Activated CD4-positive, alpha-beta memory T cell treated with anti-CD3 and anti-CD28 coated beads for 36 hours (primary cell): ENCODE measurements at places on chromosomes 2 and 18. TPM values are rescaled to one million over a fixed set of nuclear protein-coding genes. Genes with fewer than 3 reads are reported as not detected.

SKA1 gene
- 46.0 TPM for total RNA-seq

GRCh38 chr2:155904720-155905119 lies 427.8 kb downstream of the NR4A2 start:
- no peaks in the 10 kb centered on the region for H3K36me3 ChIP-seq
- H3K27me3 ChIP-seq = no peaks in the 10 kb centered on the region
- H3K4me1 ChIP-seq = no peaks in the 10 kb centered on the region
- DNase-seq = no peak
- H3K27ac ChIP-seq = no peak overlapping the region

DNA sequence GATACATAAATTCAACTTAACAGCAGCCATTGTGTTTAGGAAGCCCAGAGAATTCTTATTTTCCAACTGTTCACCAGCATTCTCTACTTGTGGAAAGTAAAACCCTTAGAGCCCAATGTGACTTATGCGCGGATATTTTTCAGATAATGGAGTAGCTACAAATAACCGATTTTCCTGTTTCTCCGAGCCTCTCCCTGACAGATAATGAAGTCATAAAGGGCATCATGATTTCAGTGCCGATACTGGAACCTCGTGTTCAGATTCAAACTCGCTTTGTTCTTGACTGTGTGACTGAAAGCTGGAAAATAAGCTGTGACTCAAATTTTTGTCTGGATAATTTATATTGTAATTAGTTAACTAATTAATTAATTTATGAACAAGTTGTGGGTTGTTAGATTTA lies 228.2 kb downstream of the VAPA start:
- no peaks in the 10 kb centered on the region for H3K27me3 ChIP-seq
- H3K4me3 ChIP-seq = no peak overlapping the region
- no peaks in the 10 kb centered on the region for H3K4me1 ChIP-seq
- H3K36me3 ChIP-seq = no peaks in the 10 kb centered on the region

DNA sequence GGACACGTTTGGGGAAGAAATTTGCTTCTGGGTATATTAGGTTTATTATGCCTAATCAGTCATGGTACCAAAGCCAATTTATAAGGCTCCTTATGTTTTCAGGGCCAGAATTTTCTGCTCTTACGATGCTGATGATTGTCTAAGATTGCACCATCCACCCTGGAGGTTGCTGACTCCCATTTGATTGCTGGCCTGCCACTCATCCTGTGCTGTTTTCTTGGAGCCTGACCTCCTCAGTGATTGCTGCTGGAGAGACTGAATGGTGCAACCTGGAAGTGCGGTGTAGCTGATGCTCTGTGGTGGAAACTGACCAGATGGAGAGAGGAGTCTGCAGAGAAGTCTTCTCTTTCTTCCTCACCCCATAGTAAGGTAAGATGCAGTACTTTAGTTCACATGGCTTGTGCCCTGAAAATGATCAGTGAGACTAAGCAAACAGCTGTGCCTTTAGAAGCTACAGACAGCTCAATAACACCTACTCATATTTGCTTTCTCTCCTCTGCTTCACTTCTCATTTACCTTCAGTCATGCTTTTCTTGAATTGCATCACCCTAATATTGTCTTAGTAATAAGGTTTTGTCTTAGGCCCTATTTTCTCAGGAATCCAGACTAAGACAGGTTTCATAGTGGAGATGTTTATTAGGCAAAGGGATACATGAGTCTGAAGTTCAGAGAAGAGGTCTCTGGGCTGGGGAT lies 17.4 kb downstream of the ZNF24 start:
- H3K27ac ChIP-seq = no peak overlapping the region
- DNase-seq = no peak
- no peak overlapping the region for H3K4me3 ChIP-seq
- peaks cover 2% of the 10 kb centered on the region for H3K4me1 ChIP-seq

DNA sequence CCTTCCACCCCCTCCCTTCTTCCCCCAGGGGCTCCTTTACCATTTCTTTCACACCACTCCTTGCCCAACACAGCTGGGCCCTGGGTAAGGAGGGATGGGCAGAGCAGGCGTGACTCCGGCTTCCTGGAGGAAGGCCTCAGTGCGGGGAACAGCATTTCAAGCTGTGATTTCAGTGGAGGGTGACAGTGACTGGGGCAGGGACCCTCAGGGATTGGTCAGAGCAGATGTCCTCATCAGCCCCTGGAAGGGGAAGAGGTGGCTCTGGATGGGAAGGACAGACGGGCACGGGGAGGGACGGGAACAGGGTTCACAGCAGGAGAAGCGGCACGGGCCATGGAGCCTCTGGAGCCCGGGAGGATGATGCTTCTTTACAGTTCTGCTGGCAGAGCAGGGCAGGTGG lies 130.8 kb upstream of the TWIST2 start:
- no peaks in the 10 kb centered on the region for H3K36me3 ChIP-seq
- H3K4me1 ChIP-seq = no peaks in the 10 kb centered on the region
- H3K27me3 ChIP-seq = peaks cover 19% of the 10 kb centered on the region
- H3K27ac ChIP-seq = no peak overlapping the region
- DNase-seq = no peak
